ENCODE measurements at places on chromosomes 7 and 10. TPM values are rescaled to one million over a fixed set of nuclear protein-coding genes. Genes with fewer than 3 reads are reported as not detected.

GRCh38 chr10:77949167-77949566 is 22.6 kb upstream of the DLG5 start:
- no peaks in the 10 kb centered on the region for H3K36me3 ChIP-seq
- DNase-seq, result no peak
- H3K4me3 ChIP-seq, result peak overlapping the region; percentile 44
- H3K4me1 ChIP-seq, result peaks cover 51% of the 10 kb centered on the region
- H3K27me3 ChIP-seq, result no peaks in the 10 kb centered on the region

- no peaks in the 10 kb centered on the region for H3K36me3 ChIP-seq
- H3K27me3 ChIP-seq, result peaks cover 2% of the 10 kb centered on the region
- no peak overlapping the region for H3K27ac ChIP-seq
- no peak overlapping the region for H3K4me3 ChIP-seq
- DNase-seq, result no peak
These were observed 11.8 kb downstream of the PKD2L1 start for GRCh38 chr10:100318207-100318606.

- H3K27ac ChIP-seq, result no peak overlapping the region
- H3K36me3 ChIP-seq, result no peaks in the 10 kb centered on the region
- no peak overlapping the region for H3K4me3 ChIP-seq
- no peaks in the 10 kb centered on the region for H3K27me3 ChIP-seq
These were observed 133.6 kb upstream of the GDF10 start for GRCh38 chr10:47166405-47166777.

TMEM196 gene
- polyA plus RNA-seq, result not detected

- DNase-seq, result no peak
- H3K36me3 ChIP-seq, result no peaks in the 10 kb centered on the region
- no peaks in the 10 kb centered on the region for H3K27me3 ChIP-seq
- no peaks in the 10 kb centered on the region for H3K4me1 ChIP-seq
- no peak overlapping the region for H3K4me3 ChIP-seq
These were observed 22.3 kb upstream of the SLC25A13 start for GRCh38 chr7:96344236-96344635.

GRCh38 chr10:76778914-76779795 is 858.5 kb downstream of the KCNMA1 start:
- peaks cover 4% of the 10 kb centered on the region for H3K27me3 ChIP-seq
- DNase-seq, result no peak
- no peaks in the 10 kb centered on the region for H3K4me1 ChIP-seq
- no peak overlapping the region for H3K27ac ChIP-seq
- H3K36me3 ChIP-seq, result no peaks in the 10 kb centered on the region

Measured in HepG2 (cell line).